ENCODE measurements at places on chromosomes 1 and 21.
A peak's percentile ranks its signal among the peaks of the same experiment; 100 is the strongest.

- DNase-seq = no peak
These were observed 55.6 kb downstream of the PTPRF start for GRCh38 chr1:43586136-43586731.

- no peak for DNase-seq
These were observed 3.3 kb upstream of the DNTTIP2 start for GRCh38 chr1:93882269-93882668.

DNA sequence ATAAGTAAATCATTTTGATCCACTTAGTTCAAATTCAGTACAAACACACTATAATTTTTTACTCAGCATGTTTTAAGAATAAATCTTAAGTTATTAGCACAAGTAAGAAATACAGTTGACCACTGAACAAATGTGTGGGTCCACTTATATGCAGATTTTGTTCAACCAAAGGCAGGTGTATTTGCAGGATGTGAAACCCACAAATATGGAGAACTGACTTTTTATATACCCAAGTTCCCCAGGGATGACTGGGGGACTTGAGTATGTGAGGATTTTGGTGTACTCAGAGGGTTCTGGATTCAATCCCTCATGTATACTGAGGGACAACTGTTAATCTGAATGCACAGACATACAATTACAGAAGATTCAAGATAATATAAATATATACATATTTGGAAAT lies 25.7 kb upstream of the ERICH3 start:
- DNase-seq = no peak

- no peak for DNase-seq
These were observed 149.1 kb downstream of the PRDM16 start for GRCh38 chr1:3217979-3218679.

- DNase-seq = no peak
These were observed 3.6 kb downstream of the SCNN1D start for GRCh38 chr1:1283821-1284220.

DNA sequence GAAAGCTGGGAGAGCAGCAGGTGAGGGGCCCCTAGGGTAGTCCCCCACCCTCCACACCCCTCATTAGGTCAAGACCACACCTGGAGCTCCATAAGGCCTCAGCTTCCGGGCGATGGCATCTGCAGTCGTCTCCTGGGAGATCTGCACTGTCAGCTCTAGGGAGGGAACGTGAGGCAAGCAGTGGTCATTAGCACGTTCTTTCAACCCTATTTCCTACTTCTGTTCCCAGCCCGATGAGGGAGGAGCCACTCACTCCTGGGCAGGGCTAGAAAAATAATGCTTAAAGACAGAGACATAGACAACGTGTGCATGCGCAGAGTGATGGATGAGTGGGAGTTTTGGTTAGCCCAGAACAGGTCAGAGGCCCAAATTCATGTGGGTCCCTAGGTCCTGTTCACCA lies 9.7 kb downstream of the KDF1 start:
- no peak for DNase-seq

DNA sequence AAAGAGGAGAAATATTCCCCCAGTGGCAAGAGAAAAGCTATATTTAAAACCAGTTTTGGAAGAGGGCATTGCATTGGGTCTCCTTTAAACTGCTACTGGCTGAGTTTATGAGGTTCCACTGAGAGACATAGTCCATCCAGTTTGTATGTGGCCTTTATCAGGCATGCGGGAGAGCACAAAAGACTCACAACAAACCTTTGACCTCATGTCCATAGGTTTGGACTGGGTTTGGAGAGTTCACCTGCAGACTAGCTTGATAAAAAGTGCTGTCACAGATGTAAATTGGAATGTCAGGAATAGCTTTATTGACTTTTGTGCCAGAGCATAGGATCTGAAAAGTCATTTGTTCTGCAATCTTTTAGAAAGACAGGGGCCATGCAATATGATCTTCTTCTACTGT lies 131.0 kb upstream of the NRIP1 start:
- no peak for DNase-seq

DNA sequence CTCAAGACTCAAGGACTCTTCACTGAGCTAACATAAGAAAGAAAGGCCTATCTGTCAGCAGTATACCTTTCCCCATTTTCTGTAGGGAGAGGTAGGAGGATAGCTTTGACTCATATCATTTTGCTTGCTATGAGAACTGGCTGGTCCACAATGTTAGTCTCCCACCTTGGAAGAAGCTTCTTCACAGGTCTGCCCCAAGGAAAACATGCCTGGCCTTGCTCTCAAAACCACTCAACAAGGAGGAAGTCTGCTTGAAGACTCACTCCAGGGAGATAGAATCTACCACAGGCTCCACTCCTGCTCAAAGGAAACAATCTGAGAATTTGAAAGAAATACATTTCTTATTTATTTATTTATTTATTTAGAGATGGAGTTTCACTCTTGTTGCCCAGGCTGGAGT lies 29.5 kb upstream of the LAMC1 start:
- DNase-seq = no peak

- DNase-seq = no peak
These were observed 1.5 kb downstream of the EPRS1 start for GRCh38 chr1:220044678-220045355.

DNA sequence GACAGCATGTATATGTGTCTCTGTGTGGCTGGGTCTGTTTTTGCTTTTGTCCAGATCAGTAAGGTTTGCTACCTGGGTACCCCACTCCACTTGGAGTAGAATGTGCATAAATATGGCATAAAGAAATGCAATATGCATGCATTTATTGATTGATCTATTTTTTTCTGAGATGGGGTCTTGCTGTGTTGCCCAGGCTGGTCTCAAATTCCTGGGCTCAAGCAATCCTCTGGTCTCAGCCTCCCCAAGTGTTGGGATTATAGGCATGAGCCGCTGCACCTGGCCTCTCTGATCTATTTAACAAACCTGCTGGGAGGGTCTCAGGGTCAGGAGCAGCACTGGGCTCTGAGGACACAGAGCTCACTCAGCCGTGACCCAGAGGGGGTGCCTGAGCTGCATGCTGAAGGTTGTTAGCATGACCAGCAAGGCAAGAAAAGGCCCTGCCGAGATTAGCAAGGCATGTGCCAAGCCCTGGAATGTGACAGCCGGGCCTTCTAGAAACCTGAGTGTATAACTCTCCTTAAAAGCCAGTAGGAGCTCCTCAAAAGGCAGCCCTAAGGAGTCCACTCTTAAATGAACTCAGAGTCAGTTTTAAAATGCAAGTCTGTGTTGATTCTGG lies 22.5 kb downstream of the PCSK9 start:
- DNase-seq = no peak

- DNase-seq = no peak
These were observed 801 bp upstream of the GORAB start for GRCh38 chr1:170530972-170531757.

- no peak for DNase-seq
These were observed 565.2 kb downstream of the LTN1 start for GRCh38 chr21:28427394-28428022.

DNA sequence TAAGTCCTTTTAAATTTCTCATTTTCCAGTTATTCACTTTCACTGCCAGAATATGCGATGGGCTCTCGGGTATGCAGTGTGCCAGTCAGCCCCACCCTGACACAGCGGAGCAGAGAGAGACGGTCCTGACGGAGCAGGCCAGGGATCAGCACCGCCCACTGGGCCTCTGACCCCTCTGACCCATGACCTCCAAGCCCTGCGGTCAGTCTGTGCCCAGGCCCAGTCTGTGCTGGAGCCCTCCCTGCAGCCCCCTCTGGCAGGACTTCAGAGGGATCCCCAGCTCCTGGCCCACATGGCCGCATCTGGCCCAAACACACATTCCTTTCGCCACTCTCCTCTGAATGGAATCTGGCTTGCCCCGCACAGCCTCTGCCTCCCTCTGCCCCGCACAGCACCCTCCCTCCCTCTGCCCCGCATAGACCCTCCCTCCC lies 43.4 kb upstream of the COL6A2 start:
- DNase-seq = no peak

GRCh38 chr21:43373362-43374227 lies 53.3 kb downstream of the SIK1 start:
- DNase-seq = no peak

GRCh38 chr1:54292002-54292911 lies 92.3 kb downstream of the MRPL37 start:
- DNase-seq = no peak

DNA sequence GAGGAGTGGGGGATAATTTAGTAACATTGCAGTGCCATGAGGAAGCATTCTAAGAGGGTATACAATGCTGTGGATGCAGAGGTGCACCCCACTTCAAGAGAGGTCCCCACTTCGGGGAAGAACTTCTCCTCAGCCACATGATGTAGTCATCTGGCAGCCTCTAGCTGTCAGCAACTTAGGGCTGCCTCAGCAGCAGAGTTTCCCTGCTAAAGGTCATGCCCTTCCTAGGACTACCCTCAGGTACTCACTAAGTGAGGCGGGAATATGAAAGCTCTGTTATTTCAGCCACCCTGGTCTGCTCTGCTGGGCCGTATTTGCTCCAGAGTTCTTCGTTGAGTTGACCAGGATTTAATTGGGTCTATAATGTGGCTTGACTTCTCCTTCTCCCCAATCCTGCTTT lies 41.9 kb upstream of the NGF start:
- no peak for DNase-seq

GRCh38 chr1:19023787-19024186 lies 67.3 kb upstream of the IFFO2 start:
- no peak for DNase-seq

GRCh38 chr21:46080171-46081021 lies 17.5 kb upstream of the COL6A2 start:
- DNase-seq = no peak

GRCh38 chr1:237112663-237113062 lies 70.7 kb downstream of the RYR2 start:
- no peak for DNase-seq

DNA sequence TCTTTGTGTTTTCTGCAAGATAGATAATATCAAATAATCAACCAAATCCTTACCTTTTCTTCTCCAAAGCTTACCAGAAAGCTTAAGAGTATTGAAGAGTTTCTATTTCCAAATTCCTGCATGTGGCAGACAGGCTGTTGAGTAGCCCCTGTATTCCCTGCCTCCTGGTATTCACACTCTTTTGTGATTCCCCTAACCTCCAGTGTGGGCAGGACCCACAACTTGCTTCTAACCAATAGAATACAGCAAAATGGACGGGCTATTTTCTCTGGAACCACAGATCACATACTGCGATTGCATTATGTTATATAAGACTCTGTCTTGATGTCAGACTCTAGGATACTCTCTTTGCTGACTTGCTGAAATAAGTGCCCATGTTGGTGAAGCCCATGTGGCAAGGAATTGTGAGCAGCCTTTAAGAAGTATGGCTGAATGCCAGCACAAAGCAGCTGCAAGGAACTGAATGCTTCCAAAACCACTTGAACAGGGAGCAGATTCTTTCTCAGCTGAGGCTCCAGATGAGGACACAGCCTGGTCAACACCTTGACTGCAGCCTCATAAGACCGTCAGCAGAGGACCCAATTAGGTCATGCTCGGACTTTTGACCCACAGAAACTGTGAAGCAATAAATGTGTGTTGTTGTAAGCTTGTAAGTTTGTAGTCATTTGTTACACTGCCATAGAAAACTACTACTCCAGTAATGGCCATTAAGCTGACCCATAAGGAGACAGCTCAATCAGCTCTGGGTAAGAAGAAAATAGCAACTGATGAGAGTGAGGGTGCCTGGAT lies 47.9 kb upstream of the PLXNA2 start:
- no peak for DNase-seq

DNA sequence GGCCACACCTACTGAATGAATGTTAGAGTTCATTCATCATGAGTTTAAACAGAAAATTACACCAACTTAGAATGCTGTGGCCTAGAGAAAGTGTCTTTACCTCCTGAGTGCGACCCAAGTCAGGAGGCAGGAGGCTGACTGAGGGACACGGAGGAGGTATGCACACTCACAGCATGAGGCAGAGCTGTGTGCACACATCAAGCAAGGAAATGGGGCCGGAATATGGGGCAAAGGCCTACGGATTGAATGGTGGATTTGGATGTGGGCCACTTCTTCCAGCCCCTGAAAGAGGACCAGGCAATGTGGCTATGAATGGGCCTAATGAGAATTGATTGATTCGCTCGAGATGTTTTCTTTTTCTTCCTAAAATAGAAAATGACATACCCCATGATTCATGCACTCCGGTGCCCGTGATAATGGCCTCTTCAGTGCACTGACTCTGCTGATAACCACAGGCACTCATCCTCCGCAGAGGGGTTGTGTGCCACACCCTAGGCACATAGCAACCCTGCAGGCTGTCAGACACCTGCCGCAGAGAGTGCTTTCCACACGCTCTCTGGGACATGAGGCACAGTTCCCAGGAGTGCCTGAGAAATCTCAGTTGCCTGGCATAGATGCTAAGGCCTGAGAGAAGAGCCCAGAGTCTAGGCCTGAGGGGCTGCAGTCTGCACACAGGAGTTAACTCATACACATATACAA lies 155.5 kb downstream of the GLUL start:
- DNase-seq = peak; percentile 94

DNA sequence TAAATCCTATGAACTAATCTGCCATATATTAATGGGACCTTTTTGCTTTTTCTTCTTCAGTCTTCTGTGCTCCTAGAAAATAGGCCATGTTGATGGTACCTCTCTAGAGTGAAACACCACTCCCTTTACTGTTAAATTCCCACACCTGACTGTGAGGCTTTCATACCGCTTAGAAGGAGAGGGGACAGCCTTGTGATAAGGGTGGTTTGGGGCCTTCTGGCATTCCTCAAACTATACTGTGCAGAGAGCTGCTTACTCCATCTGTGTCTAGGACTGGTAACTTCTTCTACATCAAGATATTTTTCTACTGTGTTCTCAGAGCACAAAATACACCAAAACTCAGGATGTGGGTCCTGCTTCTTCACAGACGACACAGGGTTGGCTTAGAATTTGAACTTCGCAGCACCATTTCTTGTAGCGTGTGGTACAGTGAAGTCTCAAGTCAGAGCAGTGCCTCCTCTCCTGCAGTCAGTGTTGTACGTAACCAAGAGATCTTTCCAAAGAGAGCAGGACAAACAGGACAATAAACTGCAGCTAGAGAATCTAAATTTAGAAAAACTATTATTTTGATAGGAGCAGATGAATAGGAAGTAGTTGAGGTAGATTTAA lies 43.8 kb downstream of the MACO1 start:
- DNase-seq = no peak

DNA sequence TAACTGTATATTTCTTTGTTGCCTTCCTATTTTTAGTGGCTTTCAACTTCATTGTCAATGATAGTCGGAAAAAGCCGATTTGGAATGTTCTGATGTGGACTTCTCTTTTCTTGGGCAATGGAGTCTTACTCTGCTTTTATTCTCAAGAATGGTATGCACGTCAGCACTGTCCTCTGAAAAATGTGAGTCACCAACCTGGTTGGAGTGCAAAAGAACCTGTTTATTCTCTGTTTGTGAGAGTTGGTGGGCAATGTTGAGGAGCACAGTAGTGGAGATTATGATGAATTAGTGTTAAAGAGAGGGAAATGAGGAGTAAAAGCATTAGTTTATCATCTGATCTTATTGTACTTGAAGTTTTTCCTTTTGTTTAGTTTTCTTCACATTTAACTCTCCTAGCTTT lies 14.5 kb upstream of the AXDND1 start:
- DNase-seq = no peak
